GM06990 (cell line): ENCODE measurements at places on chromosomes 16 and 17.

GRCh38 chr17:77379832-77380231, 239.1 kb downstream of the SEC14L1 start:
- no peak for DNase-seq

GRCh38 chr17:43952724-43953666, 745 bp downstream of the PYY start:
- no peak for DNase-seq

DNA sequence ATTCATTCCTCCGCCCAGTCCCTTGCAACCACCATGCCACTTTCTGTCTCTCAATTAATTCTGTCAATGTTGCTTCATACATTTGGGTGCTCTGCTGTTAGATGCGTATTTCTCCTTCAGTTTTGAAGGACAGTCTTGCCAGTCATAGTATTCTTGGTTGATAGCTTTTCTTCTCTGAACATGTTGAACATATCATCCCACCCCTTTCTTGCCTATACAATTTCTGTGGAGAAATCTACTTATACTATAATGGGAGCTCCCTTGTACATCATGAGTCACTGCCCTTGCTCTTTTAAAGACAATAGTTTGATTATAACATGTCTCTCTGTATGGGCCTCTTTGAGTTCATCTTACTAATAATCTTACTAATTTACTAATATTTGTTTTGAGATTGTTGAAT, 34.1 kb downstream of the RNF112 start:
- DNase-seq, result no peak

GRCh38 chr17:43079641-43080302, 45.4 kb downstream of the BRCA1 start:
- DNase-seq, result no peak

DNA sequence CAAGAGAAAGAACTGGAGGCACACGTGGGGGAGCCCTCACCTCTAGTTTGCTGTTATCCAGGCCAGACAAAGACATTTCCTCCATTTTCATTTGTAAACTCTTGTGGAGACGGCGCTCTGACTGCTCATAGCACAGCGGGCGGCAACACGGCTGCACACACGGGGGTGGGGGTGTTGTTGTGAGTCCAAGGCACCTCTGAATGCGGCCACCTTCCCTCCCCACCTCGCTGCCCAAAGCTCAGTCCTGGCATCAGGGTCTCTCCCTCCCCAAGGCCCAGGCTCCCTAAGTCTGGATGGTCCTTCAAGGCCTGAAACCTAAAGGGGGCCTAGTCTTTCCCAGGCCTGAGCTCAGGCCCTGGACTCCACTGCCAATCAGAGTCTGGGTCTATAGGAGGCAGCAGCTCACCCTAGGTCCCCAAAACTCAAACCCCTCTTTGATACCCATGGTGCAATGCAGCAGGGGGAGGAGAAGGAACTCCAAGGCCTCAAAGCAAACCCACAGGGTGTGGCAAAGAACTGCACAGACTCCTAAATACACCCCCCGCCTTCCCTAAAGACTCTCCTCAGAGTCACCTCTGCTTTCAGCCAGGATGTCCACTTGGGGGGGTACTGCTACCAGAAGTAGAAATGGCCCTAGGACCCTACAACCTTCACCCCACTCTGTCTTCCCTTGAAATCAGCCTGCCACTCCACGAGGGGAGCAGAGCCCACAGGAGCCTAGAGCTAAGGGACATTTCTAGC, 1.5 kb downstream of the ATXN7L3 start:
- no peak for DNase-seq

DNA sequence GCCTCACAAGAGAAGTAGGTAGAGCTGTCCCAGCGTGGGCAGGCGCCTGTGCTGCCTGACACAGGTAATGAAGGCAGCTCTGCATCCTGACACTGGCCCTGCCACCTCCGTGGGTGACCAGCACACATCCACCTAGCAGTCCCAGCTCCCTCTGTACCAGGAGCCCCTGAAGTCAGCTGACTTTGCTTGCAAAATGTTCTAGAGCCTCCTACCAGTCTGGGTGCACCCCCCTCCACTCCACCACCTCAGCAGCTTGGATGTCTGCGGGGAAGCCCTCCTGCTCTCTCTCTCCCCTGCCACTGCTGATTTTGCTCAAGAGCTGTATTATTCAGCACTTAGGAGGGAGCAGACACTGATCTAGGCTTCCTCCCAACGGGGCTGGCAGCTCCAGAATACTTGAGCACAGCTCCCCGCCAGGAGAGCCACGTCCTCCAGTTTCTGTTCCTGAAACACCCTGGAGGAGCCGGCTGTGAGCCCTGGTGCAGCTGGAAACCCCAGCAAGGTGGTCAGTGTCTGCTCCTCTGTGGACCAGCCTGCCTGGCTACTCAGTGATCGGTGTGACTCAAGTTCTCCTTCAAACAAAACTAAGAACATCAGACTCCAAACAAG, 1.0 kb downstream of the RNF166 start:
- no peak for DNase-seq

DNA sequence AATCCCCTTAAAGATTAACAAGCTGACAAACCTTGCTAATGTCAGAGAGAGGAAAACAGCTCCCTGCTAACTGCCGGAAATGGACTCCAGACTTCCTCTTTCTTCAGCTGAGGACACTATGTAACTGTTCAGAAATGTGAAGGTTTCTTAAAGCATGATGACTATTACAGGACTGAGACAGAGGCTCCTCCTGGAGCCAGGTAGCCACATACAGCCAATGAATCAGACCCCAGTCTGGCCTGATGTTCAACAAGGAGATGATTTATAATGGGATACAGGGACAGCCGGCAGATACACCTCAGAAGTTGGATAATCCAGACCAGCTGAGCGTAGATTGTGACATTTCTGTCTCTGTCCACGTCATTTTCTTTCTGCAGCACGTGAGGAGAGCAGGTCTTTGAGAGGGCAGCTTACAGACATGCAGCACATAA, 216.2 kb downstream of the HS3ST3A1 start:
- DNase-seq, result no peak

GRCh38 chr17:28268610-28269313, 50.2 kb upstream of the TMEM97 start:
- no peak for DNase-seq

GRCh38 chr17:40857535-40857934, 9.5 kb downstream of the KRT12 start:
- DNase-seq, result no peak

DNA sequence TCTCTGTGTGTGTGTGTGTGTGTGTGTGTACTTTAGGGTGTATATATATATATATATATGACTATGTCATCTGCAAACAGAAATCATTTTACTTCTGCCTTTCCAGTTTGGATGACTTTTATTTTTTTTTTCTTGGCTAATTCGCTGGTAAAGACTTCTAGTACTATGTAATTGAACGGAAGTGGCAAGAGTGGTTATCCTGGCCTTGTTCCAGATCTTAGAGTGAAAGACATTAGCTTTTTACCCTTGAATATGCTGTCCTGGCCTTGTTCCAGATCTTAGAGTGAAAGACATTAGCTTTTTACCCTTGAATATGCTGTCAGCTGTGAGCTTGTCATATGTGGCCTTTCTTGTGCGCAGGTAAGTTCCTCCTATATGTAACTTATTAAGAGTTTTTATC, 72.7 kb upstream of the MYOCD start:
- no peak for DNase-seq

DNA sequence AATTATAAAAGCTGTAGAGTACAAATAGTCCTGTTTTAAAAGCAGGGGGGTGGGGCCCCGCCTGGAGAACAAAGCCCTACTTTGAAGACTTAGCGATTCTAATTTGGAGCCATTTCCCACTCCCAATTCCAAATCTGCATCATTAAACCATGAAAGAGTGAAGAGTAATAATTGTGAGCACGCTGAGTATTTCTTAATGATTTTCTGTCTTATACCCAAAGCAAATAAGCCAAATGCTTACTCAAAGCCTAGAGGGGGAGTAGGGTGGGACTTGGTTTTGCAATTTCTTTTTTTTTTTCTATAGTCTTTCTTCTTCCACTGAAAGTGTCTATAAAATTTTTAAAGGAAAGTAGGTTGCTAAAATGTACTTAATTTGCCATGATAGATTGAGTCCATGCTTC, 470.1 kb downstream of the TOX3 start:
- DNase-seq, result no peak

DNA sequence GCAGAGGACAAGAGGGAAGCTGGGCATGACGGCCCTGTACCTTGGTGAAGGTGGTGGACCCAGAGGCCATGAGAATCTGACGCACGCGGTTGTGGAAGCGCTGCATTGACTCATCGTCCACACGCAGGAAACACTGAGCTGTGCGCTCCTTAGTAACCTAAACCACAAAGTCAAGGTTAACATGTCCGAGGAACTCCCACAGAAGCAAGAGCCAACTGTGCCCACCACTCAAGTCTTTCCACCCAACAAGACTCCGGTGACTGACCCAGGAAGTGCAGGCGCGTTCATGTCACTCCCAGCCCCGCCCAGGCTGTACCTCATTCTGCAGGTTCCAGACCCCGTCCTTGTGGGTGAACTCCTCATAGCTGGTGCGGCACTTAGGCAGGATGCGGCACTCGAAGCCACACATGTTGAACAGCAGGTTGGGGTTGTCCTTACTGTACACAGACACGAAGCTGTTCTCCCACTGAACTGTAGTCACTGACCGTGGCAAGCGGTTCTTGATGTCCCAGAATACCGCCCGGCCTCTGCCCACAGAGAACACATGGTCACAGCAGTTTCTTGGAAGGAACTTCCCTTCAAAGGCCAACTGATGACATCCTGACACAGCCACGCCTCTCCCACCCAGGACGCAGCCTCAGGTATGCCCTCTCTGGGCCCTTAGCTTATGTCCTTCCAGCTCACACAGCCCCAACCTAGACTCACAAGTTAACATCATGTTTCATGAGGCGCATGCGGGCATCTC, 11.5 kb downstream of the PRPF8 start:
- no peak for DNase-seq

DNA sequence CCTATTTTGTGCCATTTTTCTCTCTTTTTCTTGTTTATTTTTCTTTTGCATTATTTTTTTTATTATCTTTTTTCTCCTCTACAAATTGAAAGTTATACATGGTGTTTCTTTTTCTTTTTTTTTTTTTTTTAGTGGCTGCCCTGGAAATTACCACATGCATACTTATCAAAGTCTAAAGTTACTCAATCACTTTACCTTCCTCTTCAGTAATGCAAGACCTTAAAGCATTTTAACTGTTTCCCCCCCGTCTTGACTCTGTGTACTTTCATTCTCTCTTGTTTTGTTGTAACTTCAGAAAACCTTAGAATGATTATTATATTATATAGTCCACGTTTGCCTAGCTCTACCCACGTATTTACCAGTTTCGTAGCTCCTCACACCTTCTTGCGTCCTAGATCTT, 33.3 kb upstream of the SMPD3 start:
- DNase-seq, result no peak

- DNase-seq, result peak; percentile 32
Measured at GRCh38 chr16:2955779-2956578, 8.1 kb upstream of the KREMEN2 start.

DNA sequence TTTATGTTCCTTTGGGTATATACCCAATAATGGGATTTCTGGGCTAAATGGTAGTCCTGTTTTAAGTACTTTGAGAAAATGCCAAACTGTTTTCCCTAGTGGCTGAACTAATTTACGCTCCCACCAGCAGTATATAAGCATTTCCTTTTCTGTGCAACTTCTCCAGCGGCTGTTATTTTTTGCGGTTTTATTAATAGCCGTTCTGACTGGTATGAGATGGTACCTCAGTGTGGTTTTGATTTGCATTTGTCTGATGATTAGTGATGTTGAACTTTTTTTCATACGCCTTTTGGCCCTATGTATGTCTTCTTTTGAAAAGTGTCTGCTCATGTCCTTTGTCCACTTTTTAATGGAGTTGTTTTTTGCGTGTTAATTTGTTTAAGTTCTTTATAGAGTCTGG, 25.8 kb upstream of the TEKT1 start:
- no peak for DNase-seq

DNA sequence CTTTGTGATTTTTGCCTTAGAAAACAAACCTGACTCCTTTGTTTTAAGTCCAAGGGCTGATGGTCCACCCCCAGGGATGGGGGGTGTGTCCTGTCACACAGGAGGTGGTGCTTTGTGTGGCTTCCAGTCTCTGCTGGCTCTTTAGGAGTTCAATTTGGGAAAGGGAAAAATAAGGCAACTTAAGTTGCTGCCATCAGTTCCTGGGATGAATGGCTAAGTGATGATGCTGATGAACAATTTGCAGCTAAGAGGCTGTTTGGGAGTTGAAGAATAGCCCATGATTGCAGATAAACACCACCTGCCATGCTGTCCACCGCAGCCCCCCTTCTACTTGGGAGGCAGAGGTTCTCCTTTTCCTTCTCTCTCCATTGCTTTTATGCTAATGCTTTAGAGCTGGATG, 40.2 kb downstream of the ARL4D start:
- DNase-seq, result no peak

DNA sequence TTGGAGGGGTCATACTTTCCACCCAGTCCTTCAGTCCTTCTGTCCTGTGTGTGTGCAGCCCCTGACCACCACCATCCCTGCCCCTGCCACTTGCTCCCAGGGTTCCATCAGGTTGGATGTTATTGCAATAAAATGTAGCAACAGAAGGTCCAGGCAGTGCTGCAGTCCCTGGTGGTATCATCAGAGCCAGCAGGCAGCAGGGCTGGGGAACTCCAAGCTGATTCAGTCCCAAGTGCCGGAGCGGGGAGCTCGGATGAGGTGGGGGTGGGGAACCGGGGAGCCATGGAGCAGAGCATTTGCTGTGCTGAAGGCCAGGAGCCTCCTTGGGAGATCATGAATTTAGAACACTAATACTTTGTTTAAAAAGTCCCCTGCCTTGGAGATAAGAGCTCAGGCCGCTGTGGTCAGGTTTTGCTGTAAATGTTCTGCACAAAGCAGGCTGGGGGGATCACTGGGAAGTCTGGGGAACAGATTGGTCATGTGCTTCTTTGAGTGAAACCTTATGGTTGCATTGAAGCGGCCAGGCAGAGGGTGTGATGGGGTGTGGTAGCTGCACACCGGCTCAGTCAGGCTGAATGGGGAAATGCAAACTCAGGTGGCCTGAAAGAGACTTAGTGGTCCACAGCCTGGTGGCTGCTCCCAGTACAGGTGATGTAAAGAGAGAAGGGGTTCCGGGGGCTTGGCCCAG, 225.9 kb downstream of the SEC14L1 start:
- no peak for DNase-seq

- peak; percentile 75 for DNase-seq
Measured at GRCh38 chr17:50117202-50118051, 12.5 kb downstream of the SAMD14 start.

GRCh38 chr17:63629627-63630026, 7.4 kb downstream of the MAP3K3 start:
- DNase-seq, result no peak

GRCh38 chr17:6305613-6306360, 129.1 kb downstream of the AIPL1 start:
- DNase-seq, result no peak

DNA sequence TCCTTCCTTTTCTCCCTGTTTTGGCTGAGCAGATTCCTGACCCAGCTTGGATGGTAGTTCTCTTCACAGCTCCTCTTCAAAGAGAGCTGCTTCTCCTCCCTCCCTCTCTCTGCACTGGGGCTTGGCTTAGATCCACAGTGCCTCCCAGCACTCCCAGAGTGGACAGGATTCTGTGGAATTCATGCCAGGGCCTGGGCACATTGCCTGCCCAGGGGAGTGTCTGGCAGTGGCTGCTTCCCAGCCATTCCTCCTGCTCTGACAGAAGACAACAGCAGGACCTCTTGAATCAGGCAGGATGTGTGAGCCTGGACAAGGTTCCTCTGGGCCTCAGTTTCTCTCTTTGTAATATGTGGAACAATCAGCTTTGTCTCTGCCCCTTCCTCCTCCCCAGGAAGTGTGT, 4.5 kb upstream of the MMP28 start:
- no peak for DNase-seq

- no peak for DNase-seq
Measured at GRCh38 chr17:58918884-58919283, 163.2 kb downstream of the PPM1E start.
